Activated T-helper 2 cell treated with anti-CD3 and anti-CD28 coated beads, Interferon-gamma antibody, Interleukin-2, Interleukin-4, amounts not matched to agents 10 μg/mL and 5 μg/mL and 100 μg/mL, durations not matched to agents 14 hours and 24 hours and 36 hours (primary cell): ENCODE measurements at places on chromosomes 6 and 20.

- no peak for DNase-seq
Measured at GRCh38 chr6:81762132-81762531, 9.7 kb upstream of the TENT5A start.

- no peak for DNase-seq
Measured at GRCh38 chr6:143591441-143591840, 79.9 kb upstream of the FUCA2 start.

DNA sequence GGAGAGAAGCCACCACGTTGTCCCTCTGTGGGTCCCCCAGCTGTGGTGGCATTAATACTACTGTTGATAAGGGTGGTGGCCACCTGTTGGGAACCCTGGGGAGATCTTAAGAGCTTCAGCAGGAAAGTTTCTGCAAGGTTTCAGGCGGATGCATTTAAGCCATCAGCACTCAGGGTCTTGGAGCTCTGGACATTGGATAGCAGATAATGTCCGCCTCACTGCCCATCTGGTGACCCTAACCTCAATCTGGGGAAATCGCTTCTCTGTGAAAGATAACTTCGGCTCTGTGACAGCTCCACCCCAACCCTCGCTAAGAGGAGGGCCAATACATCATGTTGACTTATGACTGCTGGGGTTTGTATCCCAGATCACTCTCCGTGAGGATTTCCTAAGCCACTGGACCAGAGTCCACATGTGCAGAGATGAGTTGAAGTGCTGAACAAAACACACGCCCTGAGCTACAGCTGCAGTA, 92.9 kb downstream of the FOXC1 start:
- no peak for DNase-seq

DNA sequence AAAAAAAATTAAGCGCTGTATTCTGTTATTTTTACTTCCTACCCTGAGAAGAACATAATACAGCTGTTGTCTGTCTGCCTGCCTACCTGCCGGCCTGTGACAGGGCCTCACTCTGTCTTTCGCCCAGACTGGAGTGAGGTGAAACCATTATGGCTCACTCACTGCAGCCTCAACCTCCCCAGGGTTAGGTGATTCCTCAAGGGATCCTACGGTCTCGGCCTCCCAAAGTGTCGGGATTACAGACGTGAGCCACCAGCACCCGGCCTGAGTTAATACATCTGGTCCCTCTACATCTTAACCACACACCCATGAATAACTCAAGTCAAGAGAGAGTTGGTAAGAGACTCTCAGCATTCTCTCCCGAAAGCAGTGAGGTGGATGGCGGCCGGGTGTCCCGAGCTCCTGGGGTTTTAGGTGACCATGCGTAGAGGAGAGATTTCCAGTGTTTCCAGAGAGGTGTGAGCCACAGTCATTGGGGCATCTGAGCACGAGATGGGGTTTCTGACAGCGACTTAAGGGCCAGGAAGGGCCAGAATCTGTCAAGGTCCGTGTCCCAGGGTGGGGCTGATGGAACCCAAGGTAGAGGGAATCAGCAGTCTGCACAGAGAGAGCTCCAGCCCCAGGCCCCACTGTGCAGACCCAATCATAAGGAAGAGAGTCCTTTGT, 1954.4 kb upstream of the DEFB115 start:
- no peak for DNase-seq

GRCh38 chr20:45041464-45042337, 59.2 kb downstream of the KCNS1 start:
- DNase-seq, result no peak

GRCh38 chr6:135974426-135974825, 122.9 kb downstream of the PDE7B start:
- DNase-seq, result no peak

DNA sequence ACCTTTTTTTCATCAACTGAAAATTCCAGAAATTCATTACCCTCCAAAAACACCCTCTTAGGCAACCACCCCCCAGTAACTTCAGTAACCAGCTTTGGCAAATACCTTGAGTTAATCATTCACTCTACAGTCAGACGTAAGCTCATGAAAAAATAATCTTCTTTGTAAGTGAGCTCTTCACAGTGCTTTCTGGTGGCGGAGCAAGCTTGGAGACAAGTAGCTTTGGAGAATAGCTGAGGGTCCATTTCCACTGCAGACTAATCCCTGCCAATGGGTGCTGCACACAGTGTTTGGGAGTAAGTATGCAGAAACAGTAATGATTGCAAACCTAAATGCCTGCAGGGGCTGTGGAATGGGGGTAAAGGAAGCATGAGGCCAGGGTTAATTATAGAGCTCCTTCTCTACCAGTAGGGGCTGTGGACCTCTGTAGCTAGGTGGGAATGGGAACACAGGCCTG, 56.8 kb upstream of the HINT3 start:
- no peak for DNase-seq

DNA sequence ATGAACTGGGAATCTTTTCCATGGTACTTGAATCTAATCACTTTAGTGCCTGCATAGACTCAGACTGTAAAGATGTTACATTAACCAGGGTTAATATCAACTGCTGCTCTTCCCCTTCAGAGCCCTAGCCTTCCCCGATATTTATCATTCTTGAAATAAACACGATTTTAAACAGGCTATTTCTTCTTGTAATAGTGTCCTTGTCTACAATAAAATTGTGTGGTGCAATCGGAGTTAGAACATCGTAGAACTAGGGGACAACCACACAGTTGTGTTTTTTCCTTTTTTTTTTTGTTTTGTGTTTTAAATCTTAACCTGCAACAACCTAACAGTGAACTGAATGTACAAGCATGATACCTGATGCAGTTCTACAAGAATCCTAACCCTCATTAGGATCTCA, 4.5 kb downstream of the GJA1 start:
- no peak for DNase-seq

DNA sequence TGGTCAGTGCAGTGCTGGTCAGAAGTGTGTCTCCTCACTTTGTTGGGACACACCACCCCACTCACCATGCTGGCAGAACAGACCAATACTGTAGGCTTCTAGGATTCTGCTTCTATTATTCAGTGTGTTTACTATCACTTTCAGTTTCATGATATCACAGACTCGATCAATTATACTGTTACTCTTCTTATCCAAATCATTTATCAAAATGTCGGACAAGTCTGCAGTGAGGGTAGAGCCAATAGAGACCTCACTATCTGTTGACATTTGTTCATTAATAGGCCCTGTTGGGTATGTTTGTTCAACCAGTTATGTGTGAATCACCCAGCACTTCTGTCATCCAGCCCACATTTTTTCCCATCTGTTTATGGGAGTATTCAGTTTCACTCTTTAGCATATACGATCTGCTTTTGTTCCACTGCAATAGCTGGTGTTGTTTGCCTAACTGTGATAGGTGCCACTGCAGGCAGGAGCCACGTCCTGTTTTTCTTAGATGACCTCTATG, 140.1 kb downstream of the NRN1 start:
- DNase-seq, result no peak

GRCh38 chr20:36481380-36482043, 59.8 kb upstream of the MYL9 start:
- DNase-seq, result no peak

GRCh38 chr6:130896249-130896648, 69.0 kb downstream of the SMLR1 start:
- no peak for DNase-seq

- DNase-seq, result no peak
Measured at GRCh38 chr6:52310932-52311331, 26.4 kb upstream of the MCM3 start.

- DNase-seq, result no peak
Measured at GRCh38 chr6:40899684-40900155, 139.3 kb downstream of the UNC5CL start.

- no peak for DNase-seq
Measured at GRCh38 chr20:41738604-41739206, 120.5 kb upstream of the CHD6 start.

DNA sequence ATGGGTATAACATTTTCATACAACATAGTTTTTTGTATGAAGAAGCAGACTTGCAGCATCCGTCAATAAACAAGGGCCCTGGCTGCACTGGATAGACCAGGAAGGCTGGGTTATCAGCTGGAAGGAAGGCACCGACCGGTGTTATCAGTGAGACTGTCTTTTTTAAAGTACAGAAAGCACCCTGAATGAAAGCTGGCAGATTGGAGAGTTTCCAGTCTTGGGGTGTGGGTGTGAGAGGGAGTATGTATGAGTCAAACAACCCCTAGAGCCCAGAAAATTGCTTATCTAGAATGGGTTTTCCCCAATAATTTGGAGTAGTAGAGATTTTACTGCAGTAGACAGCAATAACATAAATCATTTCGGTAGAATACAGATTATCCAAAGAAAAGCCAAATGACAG, 42.4 kb downstream of the TXLNB start:
- DNase-seq, result no peak

DNA sequence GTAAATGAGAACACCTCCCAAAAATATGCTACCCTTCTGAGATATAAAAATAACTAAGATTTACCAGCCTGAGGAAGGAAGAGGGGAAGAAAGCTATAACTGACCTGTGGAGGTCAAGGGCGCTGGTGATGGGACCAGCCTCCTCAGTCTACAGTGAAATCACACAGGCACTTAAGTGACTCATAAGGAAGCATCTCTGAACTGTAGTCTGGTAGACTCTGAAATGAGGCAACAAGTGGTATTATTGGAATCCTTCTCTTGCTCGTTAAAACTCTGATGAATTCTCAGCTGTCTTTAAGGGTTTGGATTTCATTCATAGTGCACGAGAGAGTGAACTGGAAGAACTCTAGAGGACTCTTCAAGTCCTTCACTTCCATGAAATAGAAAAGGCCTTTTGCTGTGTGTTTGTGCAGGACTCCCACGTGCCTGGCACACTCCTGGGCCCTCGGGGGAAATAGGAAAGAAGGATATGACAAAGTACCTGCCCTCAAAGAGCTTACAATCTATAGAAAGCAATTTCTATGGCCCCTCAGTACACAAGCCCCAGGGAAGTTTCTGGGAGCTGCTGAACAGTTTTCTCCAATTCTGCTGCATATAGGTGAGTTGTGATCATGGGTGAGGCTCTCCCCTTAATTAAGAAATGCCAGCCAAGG, 231.8 kb upstream of the RREB1 start:
- no peak for DNase-seq

DNA sequence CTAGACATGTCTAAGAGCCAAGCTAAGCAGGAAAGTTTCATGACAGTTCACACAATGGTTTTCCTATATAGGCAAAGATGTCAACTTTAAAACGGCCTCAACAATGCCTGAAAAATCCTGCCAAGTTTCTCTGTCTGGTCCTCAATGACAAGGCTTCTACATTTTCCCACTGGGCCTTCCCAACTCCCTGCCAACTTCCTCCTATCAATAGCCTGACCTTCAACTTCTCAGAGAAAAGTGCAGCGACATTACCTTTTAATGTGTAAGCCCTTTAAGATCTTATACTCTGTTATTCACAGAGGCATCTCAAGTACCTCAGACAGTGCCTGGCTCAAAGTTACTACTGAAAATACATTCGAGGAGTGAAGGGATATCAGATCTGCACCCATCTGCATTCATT, 56.2 kb upstream of the BTBD3 start:
- no peak for DNase-seq

- no peak for DNase-seq
Measured at GRCh38 chr20:47248448-47248966, 108.0 kb downstream of the ZMYND8 start.

GRCh38 chr20:57697543-57697942, 12.3 kb downstream of the PMEPA1 start:
- DNase-seq, result no peak

GRCh38 chr6:47130086-47130485, 88.0 kb upstream of the ADGRF1 start:
- DNase-seq, result no peak

DNA sequence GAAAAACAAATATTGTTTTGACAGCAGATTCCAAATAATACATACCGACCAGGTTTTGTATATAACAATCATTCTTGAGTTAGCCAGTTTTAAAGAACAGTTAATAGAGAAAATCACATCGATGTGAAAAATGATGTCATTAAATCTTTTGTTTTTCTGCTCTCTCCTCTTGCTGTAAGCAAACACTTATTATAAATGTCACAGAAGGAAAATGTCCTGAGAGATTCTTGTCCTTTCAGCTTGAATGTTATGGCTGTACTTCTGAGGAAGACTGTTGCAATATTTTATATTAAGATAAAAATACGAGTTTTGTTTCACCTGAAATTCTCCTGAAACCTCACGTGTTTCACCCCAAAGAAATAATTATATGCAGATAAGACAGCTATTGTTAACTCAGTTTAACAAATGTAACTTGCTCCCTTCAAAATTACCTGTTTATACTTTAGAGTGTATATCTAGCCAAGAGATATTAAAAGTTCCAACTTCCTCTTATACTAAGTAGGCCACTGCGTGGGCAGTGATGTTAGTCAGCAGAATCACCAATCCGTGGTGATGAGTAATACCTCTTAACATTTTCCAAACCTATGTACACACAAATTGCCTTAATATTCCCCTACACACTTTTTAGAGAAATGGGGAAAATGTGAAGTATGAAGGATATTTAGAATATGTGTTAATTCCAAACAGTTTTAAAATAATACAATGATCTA, 1111.4 kb upstream of the CITED2 start:
- no peak for DNase-seq

DNA sequence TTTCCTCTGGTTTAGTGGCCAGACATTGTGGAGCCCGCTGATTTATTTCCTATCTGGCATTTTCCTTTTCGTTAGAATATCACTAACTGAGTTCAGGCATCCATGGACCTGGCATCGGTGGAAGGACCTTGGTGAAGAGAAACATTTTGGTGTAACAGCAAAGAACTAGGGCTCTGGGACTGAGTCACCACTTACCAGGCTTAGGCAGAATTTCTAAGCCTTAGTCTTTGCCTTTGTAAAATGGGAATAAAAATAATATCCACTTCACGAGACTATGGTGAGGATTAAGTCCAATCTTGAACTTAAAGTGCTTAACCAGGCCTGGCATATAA, 42.0 kb upstream of the ENPP1 start:
- no peak for DNase-seq

DNA sequence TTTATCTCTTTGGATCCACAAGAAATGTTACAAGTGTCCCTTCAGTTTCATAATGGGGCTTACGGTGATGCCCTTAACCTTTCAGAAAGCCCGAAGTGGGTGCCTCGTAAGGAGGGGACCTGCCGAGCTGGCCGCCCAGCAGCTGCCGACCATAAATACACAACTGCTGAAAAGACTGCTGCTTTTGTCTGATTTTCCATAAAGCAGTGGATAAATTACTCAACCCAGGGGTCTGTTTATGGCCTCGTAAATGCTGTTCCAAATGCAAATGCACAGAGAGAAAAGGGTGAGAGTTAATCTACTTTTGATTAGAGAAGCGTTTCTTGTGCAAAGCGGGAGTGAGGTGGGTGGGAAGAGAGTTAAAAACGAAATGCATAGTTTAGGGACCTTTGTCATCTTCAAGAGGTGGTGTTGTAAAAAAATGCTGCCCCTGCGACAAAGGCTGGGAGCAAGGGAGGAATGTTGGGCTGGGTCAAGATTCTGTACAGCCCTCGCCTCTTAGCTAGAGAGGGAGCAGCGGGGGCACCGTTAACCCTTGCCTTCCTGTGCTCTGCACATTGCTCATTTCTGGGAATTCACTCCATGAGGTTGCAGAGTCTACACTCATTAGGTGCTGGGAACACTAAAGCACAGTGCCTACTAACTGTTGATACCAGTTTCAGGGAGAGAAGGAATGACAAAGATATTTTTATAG, 112.0 kb upstream of the MTHFD1L start:
- no peak for DNase-seq

GRCh38 chr6:36913082-36913481, 27.3 kb downstream of the C6orf89 start:
- no peak for DNase-seq
